ENCODE measurements at places on chromosomes 3 and 15. TPM values are rescaled to one million over a fixed set of nuclear protein-coding genes. Genes with fewer than 3 reads are reported as not detected.

GRCh38 chr3:1228289-1228688, 135.5 kb downstream of the CNTN6 start:
- H3K4me1 ChIP-seq: no peaks in the 10 kb centered on the region
- no peak overlapping the region for H3K27ac ChIP-seq
- H3K4me3 ChIP-seq: no peak overlapping the region
- no peak for DNase-seq

DNA sequence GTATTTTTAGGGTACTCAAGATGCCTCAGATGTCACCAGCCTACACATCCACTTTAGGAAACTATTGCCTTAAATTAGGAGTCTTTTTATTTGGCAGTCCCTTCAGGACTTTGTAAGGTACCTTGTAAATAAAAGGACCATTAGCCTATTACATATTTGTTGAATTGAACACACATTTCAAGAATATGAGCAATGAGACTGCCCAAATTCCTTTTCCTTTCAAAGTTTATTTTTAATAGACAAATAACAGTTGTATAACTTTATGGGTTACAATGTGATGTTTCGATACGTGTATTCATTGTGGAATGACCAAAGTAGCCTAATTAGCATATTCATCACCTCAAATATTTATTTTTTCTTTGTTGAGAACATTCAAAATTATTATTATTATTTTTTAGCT, 176.7 kb upstream of the PDZRN3 start:
- no peak for DNase-seq
- no peaks in the 10 kb centered on the region for H3K4me1 ChIP-seq
- H3K4me3 ChIP-seq: no peak overlapping the region
- H3K36me3 ChIP-seq: no peaks in the 10 kb centered on the region
- H3K27me3 ChIP-seq: no peaks in the 10 kb centered on the region

DNA sequence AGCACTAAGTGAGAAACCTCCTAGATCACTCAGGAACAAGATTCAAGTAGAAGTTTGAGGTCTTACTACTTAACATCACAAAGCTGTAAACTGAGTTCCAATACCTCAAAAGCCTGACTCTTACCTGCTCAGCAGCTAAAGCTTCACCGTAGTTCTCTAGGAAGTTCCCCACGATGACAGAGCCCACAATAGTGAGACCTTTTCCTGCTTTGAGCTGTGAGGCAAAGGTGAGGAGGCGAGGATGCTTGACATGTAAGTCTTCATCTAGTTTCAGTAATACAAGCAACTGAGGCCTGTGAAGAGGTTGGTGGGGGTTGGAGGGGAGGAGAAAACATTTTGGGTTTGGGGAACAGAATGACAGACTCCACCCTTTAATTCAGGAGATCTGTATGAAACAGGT, 15.7 kb downstream of the EMC4 start:
- no peaks in the 10 kb centered on the region for H3K4me1 ChIP-seq
- H3K4me3 ChIP-seq: no peak overlapping the region
- peaks cover 83% of the 10 kb centered on the region for H3K36me3 ChIP-seq

- H3K4me3 ChIP-seq: no peak overlapping the region
- H3K27ac ChIP-seq: no peak overlapping the region
- no peaks in the 10 kb centered on the region for H3K27me3 ChIP-seq
- no peak for DNase-seq
- no peaks in the 10 kb centered on the region for H3K36me3 ChIP-seq
Measured at GRCh38 chr15:63331456-63331855, 50.2 kb downstream of the CA12 start.

- DNase-seq: no peak
- H3K4me3 ChIP-seq: no peak overlapping the region
- H3K36me3 ChIP-seq: no peaks in the 10 kb centered on the region
- peaks cover 100% of the 10 kb centered on the region for H3K4me1 ChIP-seq
- peak overlapping the region; percentile 98 for H3K27ac ChIP-seq
Measured at GRCh38 chr3:172135820-172136219, 96.4 kb downstream of the FNDC3B start.

DNA sequence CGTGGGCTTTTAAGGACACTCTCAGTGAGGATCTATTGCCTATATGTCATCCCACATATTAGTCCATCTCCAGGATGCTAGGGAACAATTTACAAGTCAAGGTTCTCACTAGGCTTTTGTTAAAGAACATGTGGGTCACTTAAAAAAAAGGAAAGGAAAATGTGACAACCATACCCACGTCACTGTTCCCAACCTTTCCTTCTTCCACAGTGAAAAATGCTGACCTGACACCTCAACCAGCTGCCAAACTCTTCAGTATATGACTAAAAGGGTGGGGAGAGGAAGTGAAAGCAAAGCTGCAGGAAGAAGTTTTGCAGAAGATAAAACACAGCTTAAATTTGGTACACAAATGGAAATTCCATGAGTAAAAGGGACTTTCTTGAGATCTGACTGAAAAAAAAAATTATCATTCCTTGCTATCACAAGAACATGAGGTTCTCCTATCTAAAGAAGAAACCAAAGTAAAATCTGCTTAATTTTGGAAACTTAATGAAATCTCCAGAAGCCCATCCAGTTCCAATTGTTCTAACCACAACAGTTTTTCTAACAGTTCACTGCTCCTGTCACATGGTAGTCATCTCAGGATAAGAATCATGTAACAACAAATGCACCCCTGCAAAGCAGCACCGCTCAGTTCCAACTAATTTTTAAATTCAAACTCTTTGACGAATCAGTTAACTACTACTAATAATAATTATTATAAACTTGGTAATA, 117.0 kb upstream of the TSPAN3 start:
- peaks cover 49% of the 10 kb centered on the region for H3K4me1 ChIP-seq
- no peaks in the 10 kb centered on the region for H3K27me3 ChIP-seq
- peak overlapping the region; percentile 74 for H3K27ac ChIP-seq
- peak; percentile 62 for DNase-seq
- no peaks in the 10 kb centered on the region for H3K36me3 ChIP-seq

GRCh38 chr3:195729476-195730251, 8.9 kb downstream of the MUC20 start:
- DNase-seq: no peak
- no peak overlapping the region for H3K4me3 ChIP-seq
- no peak overlapping the region for H3K27ac ChIP-seq
- H3K36me3 ChIP-seq: no peaks in the 10 kb centered on the region
- no peaks in the 10 kb centered on the region for H3K4me1 ChIP-seq

GRCh38 chr15:75578948-75579920, at the start of gene PTPN9:
Gene PTPN9 (minus strand): TSS chr15:75579315. CDS start chr15:75578776, 539 bp downstream.
- no peaks in the 10 kb centered on the region for H3K36me3 ChIP-seq
- no peaks in the 10 kb centered on the region for H3K27me3 ChIP-seq
- peak; percentile 83 for DNase-seq
- H3K4me1 ChIP-seq: peaks cover 26% of the 10 kb centered on the region
- H3K4me3 ChIP-seq: peak within 1 kb of the TSS; percentile 88

DNA sequence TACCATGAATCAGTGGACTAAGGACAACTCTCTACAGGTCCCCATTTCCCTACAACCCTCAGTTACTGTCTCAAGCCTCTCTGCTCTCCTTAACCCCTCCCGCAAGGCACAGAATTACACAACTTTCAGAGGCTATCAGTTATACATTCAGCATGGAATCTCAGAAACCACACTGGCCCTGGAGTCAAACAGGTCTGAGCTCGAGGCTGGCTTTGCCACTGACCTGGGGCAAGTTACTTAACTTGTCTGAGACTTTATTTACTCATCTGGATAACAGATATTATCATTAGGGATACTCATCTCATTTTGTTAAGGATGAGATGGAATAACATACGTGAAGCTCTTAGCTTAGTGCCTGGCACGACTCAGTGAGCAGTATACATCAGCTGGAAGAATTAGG, 95.2 kb downstream of the WDR76 start:
- H3K4me3 ChIP-seq: no peak overlapping the region
- no peaks in the 10 kb centered on the region for H3K4me1 ChIP-seq
- H3K36me3 ChIP-seq: no peaks in the 10 kb centered on the region
- no peak overlapping the region for H3K27ac ChIP-seq

DNA sequence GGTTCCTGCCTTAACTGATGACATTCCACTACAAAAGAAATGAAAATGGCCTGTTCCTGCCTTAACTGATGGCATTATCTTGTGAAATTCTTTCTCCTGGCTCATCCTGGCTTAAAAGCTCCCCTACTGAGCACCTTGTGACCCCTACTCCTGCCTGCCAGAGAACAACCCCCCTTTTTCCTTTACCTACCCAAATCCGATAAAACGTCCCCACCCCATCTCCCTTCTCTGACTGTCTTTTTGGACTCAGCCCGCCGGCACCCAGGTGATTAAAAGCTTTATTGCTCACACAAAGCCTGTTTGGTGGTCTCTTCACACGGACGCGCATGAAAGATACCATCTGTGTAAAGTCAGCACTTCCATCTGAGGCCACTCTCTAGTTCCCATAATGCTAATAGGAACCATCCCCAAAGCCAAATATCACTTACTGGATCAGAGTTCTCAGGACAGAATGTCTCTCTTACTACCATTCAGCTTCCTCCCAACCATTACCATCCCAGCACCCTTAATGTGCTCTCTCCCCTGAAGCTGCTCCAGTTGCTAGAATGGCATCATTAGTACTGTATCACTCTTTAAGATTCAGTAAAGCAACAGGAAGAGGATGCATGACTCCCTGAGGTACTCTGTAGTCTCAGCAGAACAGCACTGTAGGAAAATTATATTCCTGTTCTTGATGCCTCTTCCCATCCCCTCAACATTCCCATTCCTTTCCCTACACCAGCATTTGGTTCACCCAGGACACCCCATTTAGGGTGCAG, 2.3 kb upstream of the HRG start:
- no peak overlapping the region for H3K27ac ChIP-seq
- no peak for DNase-seq
- H3K4me1 ChIP-seq: no peaks in the 10 kb centered on the region
- no peak overlapping the region for H3K4me3 ChIP-seq

- no peak for DNase-seq
- H3K36me3 ChIP-seq: peaks cover 100% of the 10 kb centered on the region
- H3K4me1 ChIP-seq: no peaks in the 10 kb centered on the region
- H3K4me3 ChIP-seq: no peak overlapping the region
- H3K27me3 ChIP-seq: no peaks in the 10 kb centered on the region
Measured at GRCh38 chr3:122719273-122719921, 38.8 kb downstream of the PARP14 start.

GRCh38 chr3:55690177-55690576, 203.1 kb upstream of the WNT5A start:
- H3K27ac ChIP-seq: peak overlapping the region; percentile 39
- H3K27me3 ChIP-seq: no peaks in the 10 kb centered on the region
- DNase-seq: no peak
- no peaks in the 10 kb centered on the region for H3K36me3 ChIP-seq
- no peaks in the 10 kb centered on the region for H3K4me1 ChIP-seq

GRCh38 chr15:28996289-28996688, 110.5 kb downstream of the APBA2 start:
- H3K27me3 ChIP-seq: no peaks in the 10 kb centered on the region
- H3K36me3 ChIP-seq: no peaks in the 10 kb centered on the region
- no peak overlapping the region for H3K4me3 ChIP-seq
- no peak overlapping the region for H3K27ac ChIP-seq

DNA sequence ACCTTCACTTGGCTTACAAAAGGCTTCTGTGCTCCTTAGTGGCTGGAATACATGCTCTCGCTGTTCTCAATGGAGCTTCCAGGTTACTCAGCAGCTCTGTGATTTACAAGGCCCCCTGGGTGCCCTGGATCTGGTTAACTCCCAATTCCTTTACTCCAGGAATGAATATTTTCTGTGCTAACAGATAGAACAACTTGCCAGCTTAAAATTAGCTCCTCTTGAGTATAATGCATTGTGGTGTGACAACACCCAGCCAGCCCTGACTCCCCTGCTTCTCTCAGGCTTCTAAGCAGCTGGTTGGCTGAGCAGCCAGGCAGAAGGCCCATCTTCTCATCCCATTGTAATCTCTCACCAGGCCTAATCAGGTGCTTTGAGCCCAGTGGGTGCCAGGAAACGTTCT, 246.4 kb downstream of the ALCAM start:
- no peaks in the 10 kb centered on the region for H3K36me3 ChIP-seq
- no peak overlapping the region for H3K27ac ChIP-seq
- DNase-seq: no peak
- no peaks in the 10 kb centered on the region for H3K27me3 ChIP-seq
- no peaks in the 10 kb centered on the region for H3K4me1 ChIP-seq

GRCh38 chr3:184099806-184100686, 3.2 kb downstream of the HTR3E start:
- no peak overlapping the region for H3K27ac ChIP-seq
- H3K36me3 ChIP-seq: no peaks in the 10 kb centered on the region
- no peaks in the 10 kb centered on the region for H3K27me3 ChIP-seq
- H3K4me3 ChIP-seq: no peak overlapping the region

DNA sequence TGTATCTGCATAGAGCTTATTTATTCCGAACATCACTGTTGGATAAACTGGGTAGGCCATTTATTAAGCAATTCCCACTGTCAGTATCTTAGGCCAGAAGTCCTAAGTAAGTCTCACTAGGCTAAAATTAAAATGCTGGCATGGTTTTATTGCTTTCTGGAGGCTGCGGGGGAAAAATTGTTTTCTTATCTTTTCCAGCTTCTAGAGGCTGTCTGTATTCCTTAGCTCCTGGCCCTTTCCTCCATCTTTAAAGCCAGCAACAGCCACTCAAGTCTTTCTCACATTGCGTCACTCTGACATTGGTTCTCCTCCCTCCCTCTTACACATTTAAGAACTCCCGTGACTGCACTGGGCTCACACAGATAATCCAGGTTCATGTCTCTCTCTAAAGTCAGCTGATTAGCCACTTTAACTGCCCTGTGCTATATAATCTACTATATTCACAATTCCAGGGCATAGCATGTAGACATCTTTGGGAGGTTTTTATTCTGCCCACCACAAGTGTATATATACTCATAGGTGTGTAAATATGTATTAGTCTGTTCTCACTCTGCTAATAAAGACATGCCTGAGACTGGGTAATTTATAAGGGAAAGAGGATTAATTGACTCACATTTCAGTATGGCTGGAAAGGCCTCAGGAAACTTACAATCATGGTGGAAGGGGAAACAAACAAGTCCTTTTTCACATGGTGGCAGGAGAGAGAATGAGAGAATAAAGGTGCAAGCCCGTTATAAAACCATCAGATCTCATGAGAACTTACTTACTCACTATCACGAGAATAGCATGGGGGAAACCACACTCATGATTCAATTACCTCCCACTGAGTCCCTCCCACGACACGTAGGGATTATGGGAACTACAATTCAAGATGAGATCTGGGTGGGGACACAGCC, 113.5 kb upstream of the SLC7A14 start:
- H3K36me3 ChIP-seq: no peaks in the 10 kb centered on the region
- H3K27me3 ChIP-seq: no peaks in the 10 kb centered on the region
- H3K27ac ChIP-seq: no peak overlapping the region
- no peak overlapping the region for H3K4me3 ChIP-seq
- H3K4me1 ChIP-seq: no peaks in the 10 kb centered on the region

MUC20 gene
- total RNA-seq: 7.7 TPM

TNIK gene
- 42.0 TPM for total RNA-seq

PROK2 gene
- 18.1 TPM for total RNA-seq

GOLGA8M gene
- 2.0 TPM for total RNA-seq

CA12 gene
- total RNA-seq: 12.2 TPM

POLQ gene
- 2.1 TPM for total RNA-seq

CPEB1 gene
- 2.7 TPM for total RNA-seq

MOBP gene
- 0.16 TPM for total RNA-seq

CLRN1 gene
- total RNA-seq: not detected

AP4E1 gene
- 11.3 TPM for total RNA-seq

BCL6 gene
- 160 TPM for total RNA-seq

CD47 gene
- total RNA-seq: 225 TPM

CCR1 gene
- total RNA-seq: 84.5 TPM

TM6SF1 gene
- 22.9 TPM for total RNA-seq

CAMK2N2 gene
- total RNA-seq: 1.0 TPM

All from left lung (tissue), 14 donors.